ENCODE measurements at places on chromosomes 11 and 22.

- H3K27me3 ChIP-seq, result no peaks in the 10 kb centered on the region
- no peaks in the 10 kb centered on the region for H3K36me3 ChIP-seq
- H3K4me1 ChIP-seq, result no peaks in the 10 kb centered on the region
- H3K27ac ChIP-seq, result no peak overlapping the region
- no peak overlapping the region for H3K4me3 ChIP-seq
- no peak for DNase-seq
Measured at GRCh38 chr11:117908109-117908895, 20.9 kb downstream of the TMPRSS13 start.

DNA sequence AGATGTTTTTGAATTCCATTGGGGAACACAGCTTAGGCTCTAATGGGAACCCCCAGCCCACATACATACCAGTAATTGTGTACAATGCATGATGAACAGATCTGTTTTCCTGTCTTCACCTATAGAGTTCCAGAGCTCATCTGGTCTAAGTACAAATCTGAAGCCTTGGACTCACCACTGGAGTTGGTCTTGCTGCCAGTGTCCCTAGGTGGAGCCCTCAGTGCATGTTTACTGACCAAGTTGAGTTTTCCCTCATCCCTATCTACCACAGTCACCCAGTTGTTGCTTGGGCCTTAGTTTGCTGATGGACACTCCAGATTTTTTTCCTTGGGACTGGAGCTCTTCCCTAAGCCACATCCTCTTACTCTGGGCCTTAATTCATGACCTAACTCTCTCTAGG is 159.2 kb upstream of the DDI1 start:
- no peak overlapping the region for H3K27ac ChIP-seq
- no peaks in the 10 kb centered on the region for H3K36me3 ChIP-seq
- no peak overlapping the region for H3K4me3 ChIP-seq
- DNase-seq, result no peak
- no peaks in the 10 kb centered on the region for H3K4me1 ChIP-seq
- H3K27me3 ChIP-seq, result no peaks in the 10 kb centered on the region

- H3K27ac ChIP-seq, result peak overlapping the region; percentile 22
- no peaks in the 10 kb centered on the region for H3K27me3 ChIP-seq
Measured at GRCh38 chr11:15672825-15673224, 558.1 kb downstream of the INSC start.

GRCh38 chr11:82994604-82995230 is 77.0 kb downstream of the RAB30 start:
- peaks cover 78% of the 10 kb centered on the region for H3K4me1 ChIP-seq
- no peak overlapping the region for H3K27ac ChIP-seq
- DNase-seq, result no peak
- no peak overlapping the region for H3K4me3 ChIP-seq

DNA sequence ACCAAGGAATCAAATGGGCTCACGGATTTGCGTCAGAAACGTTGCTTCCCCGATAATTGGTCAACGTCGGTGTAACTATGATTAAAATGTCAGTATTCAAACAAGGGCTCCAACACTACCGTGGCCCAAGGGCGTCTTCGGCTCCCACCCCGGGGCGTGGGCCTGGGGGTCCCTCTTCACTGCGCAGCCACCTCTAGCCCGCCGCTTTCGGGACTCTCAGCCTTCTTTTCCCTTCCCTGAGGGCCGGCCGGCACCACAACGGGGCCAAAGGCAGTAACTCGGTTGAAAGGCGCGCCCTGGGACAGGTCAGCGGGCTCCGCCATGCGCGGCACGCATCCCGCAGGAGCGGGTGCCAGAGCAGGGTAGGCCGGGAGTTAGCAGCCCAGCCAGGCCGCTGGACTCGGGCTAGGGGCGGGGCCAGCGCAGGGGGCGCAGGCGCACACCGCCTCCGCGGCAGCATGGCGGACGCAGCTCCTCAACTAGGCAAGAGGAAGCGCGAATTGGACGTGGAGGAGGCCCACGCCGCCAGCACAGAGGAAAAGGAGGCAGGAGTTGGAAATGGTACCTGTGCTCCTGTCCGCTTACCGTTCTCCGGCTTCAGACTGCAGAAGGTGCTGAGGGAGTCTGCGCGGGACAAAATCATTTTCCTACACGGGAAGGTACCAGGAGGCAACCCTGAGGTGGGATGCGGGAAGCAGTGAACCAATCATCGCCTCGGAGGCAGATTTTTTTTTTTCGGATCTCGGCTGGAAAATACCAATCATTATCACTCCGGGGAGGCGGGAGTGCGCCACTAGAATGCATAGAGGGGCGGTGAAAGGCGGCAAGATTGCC is at the start of gene DCPS:
Gene DCPS, plus strand, starts transcription at position 438 of the 834 bp plus-strand sequence. Its CDS starts 21 bp downstream, at position 459.
- H3K4me1 ChIP-seq, result no peaks in the 10 kb centered on the region
- H3K36me3 ChIP-seq, result no peaks in the 10 kb centered on the region
- peak within 1 kb of the TSS; percentile 56 for H3K4me3 ChIP-seq
- no peaks in the 10 kb centered on the region for H3K27me3 ChIP-seq

DNA sequence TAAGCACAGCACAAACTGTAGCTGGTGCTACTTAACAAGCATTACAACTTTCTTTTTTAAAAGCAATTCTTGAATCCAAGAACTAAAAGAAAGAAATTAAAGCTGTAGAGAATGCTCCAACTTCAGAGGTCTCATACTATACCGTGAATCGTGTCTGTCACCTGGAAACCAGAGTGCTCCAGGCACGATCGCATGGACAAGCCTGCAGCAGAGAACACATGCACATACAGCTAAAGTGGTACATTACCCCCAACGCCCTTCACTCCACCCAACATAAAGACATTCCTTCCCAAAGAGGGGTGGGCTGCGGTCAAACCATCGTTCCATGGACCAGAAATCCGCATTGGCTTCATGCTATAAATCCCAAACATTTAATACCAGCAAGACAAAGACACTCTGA is 31.5 kb downstream of the CHKA start:
- no peaks in the 10 kb centered on the region for H3K27me3 ChIP-seq
- DNase-seq, result no peak
- H3K36me3 ChIP-seq, result no peaks in the 10 kb centered on the region
- H3K4me1 ChIP-seq, result peaks cover 12% of the 10 kb centered on the region
- no peak overlapping the region for H3K27ac ChIP-seq

GRCh38 chr11:120029321-120029720 is 108.6 kb downstream of the TRIM29 start:
- H3K4me1 ChIP-seq, result no peaks in the 10 kb centered on the region
- no peak overlapping the region for H3K4me3 ChIP-seq
- DNase-seq, result no peak
- no peaks in the 10 kb centered on the region for H3K27me3 ChIP-seq
- no peaks in the 10 kb centered on the region for H3K36me3 ChIP-seq
- H3K27ac ChIP-seq, result no peak overlapping the region

DNA sequence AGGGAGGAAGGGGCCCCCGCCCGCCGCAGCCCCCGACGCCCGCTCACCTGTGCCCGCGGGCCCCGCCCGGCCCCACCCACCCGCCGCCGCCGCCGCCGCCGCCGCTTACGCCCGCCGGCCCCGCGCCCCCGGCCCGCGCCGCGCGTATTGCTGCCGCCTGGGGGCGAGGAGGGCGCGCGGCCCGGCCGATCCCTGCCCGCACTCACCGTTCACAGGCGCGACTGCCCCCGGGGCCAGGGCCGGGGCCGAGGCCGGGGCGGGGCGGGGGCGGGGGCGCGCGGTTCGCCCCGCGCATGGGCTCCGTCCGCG is 212 bp downstream of the HRAS start:
- DNase-seq, result no peak
- no peaks in the 10 kb centered on the region for H3K27me3 ChIP-seq
- peaks cover 25% of the 10 kb centered on the region for H3K36me3 ChIP-seq

- no peaks in the 10 kb centered on the region for H3K4me1 ChIP-seq
- no peak overlapping the region for H3K4me3 ChIP-seq
- H3K36me3 ChIP-seq, result no peaks in the 10 kb centered on the region
- H3K27me3 ChIP-seq, result no peaks in the 10 kb centered on the region
- no peak for DNase-seq
- peak overlapping the region; percentile 98 for H3K27ac ChIP-seq
Measured at GRCh38 chr11:65559951-65560537, 1.9 kb upstream of the LTBP3 start.

DNA sequence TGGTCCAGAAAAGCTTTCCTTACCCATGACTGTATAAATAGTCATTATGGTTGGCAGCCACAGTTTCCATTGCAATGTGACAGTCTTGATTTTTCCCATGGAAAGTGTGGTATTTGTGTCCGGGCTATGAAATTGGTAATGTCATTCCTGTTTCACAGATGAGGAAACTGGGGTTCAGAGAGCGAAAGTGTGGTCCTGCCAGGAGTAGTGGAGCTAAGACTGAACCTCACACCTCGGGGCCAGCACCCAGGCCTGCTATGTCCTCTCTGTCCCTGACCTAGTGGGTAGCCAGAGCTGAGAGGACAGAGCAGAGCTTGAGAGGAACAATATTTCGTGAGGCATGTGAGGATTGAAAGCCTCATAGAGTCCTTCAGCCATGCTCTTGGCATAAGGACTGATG is 1.2 kb upstream of the YDJC start:
- no peak for DNase-seq
- peaks cover 11% of the 10 kb centered on the region for H3K4me1 ChIP-seq
- no peaks in the 10 kb centered on the region for H3K36me3 ChIP-seq
- H3K27ac ChIP-seq, result no peak overlapping the region
- no peaks in the 10 kb centered on the region for H3K27me3 ChIP-seq
- no peak overlapping the region for H3K4me3 ChIP-seq

DNA sequence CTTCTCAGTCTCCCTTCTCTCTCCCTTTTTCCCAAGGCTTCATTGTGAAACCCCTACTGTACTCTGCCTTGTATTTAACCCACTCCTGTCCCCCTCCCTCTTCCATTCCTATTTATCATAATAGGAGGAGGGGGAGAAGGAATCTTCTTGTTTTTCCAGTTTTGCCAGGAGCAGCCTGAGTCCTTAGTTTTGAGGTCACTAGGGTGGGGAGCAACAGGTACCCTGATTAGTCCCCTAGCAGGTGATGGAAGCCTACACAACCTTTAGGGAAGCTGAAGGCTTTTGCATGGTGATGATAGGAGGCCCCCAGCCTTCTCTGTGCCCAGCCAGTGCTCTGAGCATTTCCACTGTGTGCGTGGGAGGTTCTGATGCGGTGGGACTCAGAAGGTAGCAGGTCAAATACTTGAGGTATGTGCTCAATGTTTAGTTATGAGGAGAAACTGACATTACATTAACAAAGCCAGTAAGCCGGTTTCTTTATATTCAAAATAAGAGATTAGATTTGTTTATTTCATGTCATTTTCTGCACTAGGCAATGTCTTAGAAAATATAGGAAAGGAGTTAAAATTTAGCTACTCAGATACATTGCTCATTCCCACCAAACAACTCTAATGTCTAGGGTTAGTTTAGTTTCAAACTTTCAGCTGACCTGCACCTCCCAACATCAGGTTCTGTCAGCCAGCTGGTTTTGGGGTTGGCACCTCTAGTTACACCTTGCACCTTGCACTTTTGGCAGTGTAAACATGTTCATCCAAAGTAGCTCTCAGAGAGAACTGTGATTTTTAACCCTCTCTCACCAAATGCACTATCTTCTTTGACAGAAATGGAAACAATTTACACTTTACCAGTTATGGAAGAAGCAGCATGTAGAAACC is 26.0 kb downstream of the PARVA start:
- H3K27me3 ChIP-seq, result no peaks in the 10 kb centered on the region
- no peak for DNase-seq
- H3K4me3 ChIP-seq, result no peak overlapping the region
- peaks cover 51% of the 10 kb centered on the region for H3K4me1 ChIP-seq
- peak overlapping the region; percentile 21 for H3K27ac ChIP-seq

All from right atrium auricular region (tissue), 2 donors.